ENCODE measurements at places on chromosomes 16 and 17. TPM values are rescaled to one million over a fixed set of nuclear protein-coding genes. Genes with fewer than 3 reads are reported as not detected.

Gene PERCC1
- total RNA-seq, result not detected

Gene MPG
- total RNA-seq, result 47.2 TPM

Gene UTS2R
- total RNA-seq, result not detected

Gene PRSS33
- total RNA-seq, result not detected

Gene TPSB2
- total RNA-seq, result not detected

Gene TUFM
- total RNA-seq, result 125 TPM

Gene ATF7IP2
- total RNA-seq, result 38.1 TPM

Gene TBC1D3C
- not detected for total RNA-seq

Gene ANKRD40CL
- total RNA-seq, result not detected

All from activated CD4-positive, alpha-beta T cell treated with anti-CD3 and anti-CD28 coated beads, Interleukin-2, amount 10 ng/mL, durations not matched to agents 7 days and 5 days (primary cell).